ENCODE measurements at places on chromosomes 2 and 18. TPM values are rescaled to one million over a fixed set of nuclear protein-coding genes. Genes with fewer than 3 reads are reported as not detected.
A peak's percentile ranks its signal among the peaks of the same experiment; 100 is the strongest.

- DNase-seq: no peak
Observed at GRCh38 chr2:67662222-67662621, 265.1 kb downstream of the ETAA1 start.

DNA sequence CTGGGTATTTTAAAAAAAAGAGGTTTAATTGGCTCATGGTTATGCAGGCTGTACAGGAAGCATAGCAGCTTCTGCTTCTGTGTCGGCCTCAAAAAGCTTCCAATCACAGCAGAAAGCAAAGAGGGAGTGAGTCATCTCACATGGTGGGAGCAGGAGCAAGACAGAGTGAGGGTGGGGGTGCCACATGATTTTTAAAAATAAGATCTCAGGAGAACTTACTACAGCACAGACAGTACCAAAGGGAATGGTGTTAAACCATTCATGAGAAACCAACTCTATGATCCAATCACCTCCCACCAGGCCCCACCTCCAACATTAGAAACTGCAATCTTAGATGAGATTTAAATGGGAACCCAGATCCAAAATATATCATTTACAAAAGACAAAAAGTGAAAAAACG lies 14.6 kb downstream of the ZNF519 start:
- no peak for DNase-seq

DNA sequence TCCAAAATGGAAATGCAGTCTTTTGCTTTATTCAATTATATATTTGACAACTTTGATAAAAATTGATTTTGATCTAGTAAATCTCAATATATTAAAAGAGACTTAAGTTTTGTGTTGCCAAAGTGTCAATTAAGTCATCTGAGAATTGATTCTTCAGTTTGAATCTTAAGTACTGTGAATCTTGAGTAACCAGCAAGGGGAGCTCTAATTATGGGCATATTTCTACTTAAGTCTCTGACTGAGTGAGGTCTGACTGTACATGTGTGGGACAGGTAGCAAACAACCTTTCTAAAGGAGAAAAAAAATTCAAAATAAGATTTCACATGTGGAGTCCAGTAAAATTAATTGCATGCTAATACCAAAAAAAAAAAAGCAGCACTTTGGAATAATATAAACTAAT lies 503.7 kb upstream of the SLC8A1 start:
- no peak for DNase-seq

The VWA3B gene
- total RNA-seq: not detected

- DNase-seq: no peak
Observed at GRCh38 chr2:182359990-182360662, 66.7 kb downstream of the PDE1A start.

GRCh38 chr18:59075923-59076322 lies 63.8 kb upstream of the SEC11C start:
- no peak for DNase-seq

- DNase-seq: no peak
Observed at GRCh38 chr2:236730393-236730792, 160.8 kb downstream of the ACKR3 start.

GRCh38 chr2:43305517-43305916 lies 79.1 kb upstream of the ZFP36L2 start:
- no peak for DNase-seq

GRCh38 chr2:203446780-203447179 lies 88.3 kb downstream of the RAPH1 start:
- DNase-seq: no peak

DNA sequence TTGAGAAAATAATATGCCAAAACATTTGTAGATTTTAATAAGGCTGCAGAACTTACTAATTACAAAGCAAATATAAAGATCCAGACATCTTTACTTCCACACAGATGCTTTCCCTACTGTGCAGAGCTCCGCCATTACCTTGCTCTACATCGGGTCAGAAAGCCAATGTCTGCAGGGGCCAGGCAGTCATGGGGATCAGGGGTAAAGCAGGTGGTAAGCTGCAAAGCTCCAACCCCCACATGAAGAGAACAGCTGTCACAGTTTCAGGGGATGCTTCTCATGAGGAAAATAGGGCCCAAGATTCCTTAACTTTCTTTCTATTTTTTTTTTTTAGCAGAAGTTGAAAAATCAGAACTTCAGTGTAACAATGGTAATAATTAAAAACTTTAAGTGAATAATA lies 102.7 kb downstream of the DCC start:
- DNase-seq: no peak

DNA sequence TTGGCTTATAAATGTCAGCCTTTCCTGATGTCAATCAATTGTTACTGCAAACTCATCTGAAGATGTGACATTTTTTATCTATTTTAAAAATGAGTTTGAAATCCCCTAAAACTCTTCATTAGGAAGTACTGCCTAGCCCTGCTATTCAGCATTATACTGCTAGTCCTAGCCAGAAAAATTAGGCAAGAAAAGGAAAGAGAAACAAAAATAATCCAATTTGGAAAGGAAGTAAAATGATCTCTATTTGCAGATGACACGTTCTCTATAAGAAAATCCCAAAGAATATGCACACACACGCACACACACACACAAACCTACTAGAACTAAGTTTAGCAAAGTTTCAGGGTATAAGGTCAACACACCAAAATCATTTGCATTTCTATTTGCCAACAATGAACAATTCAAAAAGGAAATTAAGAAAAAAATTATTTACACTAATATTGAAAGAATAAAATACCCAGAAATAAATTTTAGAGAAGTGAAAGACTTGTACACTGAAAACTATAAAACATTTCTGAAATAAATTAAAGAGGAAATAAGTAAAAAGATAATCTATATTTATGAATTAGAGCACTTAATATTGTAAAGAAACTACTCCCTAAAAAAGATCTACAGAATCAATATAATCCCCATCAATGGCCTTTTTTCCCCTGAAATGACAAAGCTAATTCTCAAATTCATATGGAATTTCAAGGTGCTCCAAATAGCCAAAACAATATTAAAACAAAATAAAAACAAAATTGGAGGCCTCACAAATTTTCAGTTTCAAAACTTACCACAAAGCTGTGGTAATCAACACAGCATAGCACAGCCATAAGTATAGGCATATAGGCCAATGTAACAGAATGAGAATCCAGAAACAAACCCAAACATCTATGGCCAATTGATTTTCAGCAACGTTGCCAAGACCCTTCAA lies 433.7 kb upstream of the TRIB2 start:
- DNase-seq: no peak

DNA sequence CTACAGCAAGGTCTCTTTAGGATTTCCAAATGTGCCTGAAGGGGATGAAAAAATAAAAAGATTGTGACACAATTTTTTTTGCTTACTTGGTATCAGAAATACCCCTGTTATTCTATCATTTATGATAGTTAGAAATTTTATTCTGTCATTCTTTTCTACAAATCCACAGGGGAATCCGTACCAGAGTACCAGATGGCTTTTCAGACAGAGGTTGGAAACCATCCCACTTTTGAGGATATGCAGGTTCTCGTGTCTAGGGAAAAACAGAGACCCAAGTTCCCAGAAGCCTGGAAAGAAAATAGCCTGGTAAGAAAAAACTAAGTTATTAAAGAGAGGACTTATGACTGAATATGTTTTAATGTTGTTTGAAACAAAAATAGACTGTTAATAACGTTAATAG lies 92.6 kb upstream of the FAM117B start:
- DNase-seq: no peak

DNA sequence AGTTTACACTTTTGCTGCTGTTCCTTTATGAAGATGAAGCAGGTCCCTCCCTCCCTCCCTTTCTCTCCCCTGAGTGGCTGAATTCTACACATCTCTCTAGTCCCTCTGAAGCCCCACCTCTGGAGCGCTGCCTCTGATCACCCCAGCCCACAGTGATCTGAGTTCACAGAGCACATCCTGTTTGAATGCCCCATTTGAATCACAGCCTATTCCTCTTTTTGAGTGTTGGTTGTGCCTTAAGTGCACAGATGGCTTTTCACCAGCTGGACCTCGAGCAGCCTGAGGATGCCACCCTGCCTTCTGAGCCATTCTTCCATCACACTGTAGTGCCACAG lies 87.1 kb downstream of the ITGB1BP1 start:
- peak; percentile 8 for DNase-seq

The SERPINB3 gene
- not detected for total RNA-seq

Measured in HT1080 (cell line).